ENCODE measurements at places on chromosomes 11 and 22. TPM values are rescaled to one million over a fixed set of nuclear protein-coding genes. Genes with fewer than 3 reads are reported as not detected.

The NARS2 gene
- total RNA-seq = 18.5 TPM

The MYBPC3 gene
- total RNA-seq = not detected

The RIMBP3B gene
- total RNA-seq = 0.68 TPM

The TUBA8 gene
- total RNA-seq = 1.2 TPM

The C22orf23 gene
- total RNA-seq = not detected

The BANF1 gene
- total RNA-seq = 290 TPM

The MMP11 gene
- 0.42 TPM for total RNA-seq

The ATG16L2 gene
- 104 TPM for total RNA-seq

The POLR2L gene
- total RNA-seq = 140 TPM

The TRPM5 gene
- total RNA-seq = not detected

The TMEM45B gene
- total RNA-seq = not detected

The SYT12 gene
- not detected for total RNA-seq

The DTX4 gene
- 0.18 TPM for total RNA-seq

The ANKK1 gene
- total RNA-seq = not detected

The RCOR2 gene
- 0.55 TPM for total RNA-seq

The CXCR5 gene
- total RNA-seq = 0.18 TPM

The C11orf42 gene
- total RNA-seq = not detected

The MEI1 gene
- total RNA-seq = 48.4 TPM

The YPEL4 gene
- total RNA-seq = 0.11 TPM

The OR5A1 gene
- total RNA-seq = not detected

The OR52E8 gene
- not detected for total RNA-seq

The BCO2 gene
- total RNA-seq = 1.3 TPM

The WBP2NL gene
- total RNA-seq = 1.1 TPM

Measured in activated CD8-positive, alpha-beta T cell treated with anti-CD3 and anti-CD28 coated beads, Interleukin-2, amount 10 ng/mL, durations not matched to agents 7 days and 5 days (primary cell).